ENCODE measurements at places on chromosomes 1 and 21. TPM values are rescaled to one million over a fixed set of nuclear protein-coding genes. Genes with fewer than 3 reads are reported as not detected.

The TNNT2 gene
- not detected for total RNA-seq

The VSIG8 gene
- not detected for total RNA-seq

The VTCN1 gene
- total RNA-seq, result not detected

The TSPEAR gene
- not detected for total RNA-seq

The SLFNL1 gene
- 0.30 TPM for total RNA-seq

The CDKN2C gene
- 12.6 TPM for total RNA-seq

The CACHD1 gene
- total RNA-seq, result 0.22 TPM

The PEA15 gene
- total RNA-seq, result 21.5 TPM

The DISP3 gene
- 1.2 TPM for total RNA-seq

The GORAB gene
- total RNA-seq, result 29.8 TPM

The KDM5B gene
- total RNA-seq, result 77.7 TPM

The ADAMTS1 gene
- total RNA-seq, result 0.32 TPM

The ANGPTL3 gene
- total RNA-seq, result not detected

The PYCR2 gene
- 51.6 TPM for total RNA-seq

The ACTL8 gene
- not detected for total RNA-seq

The TNFSF4 gene
- 2.9 TPM for total RNA-seq

The S1PR1 gene
- 191 TPM for total RNA-seq

The DENND2D gene
- total RNA-seq, result 83.8 TPM

The PCP4L1 gene
- total RNA-seq, result not detected

The KCNT2 gene
- not detected for total RNA-seq

The TMEM269 gene
- 1.1 TPM for total RNA-seq

The GJA4 gene
- not detected for total RNA-seq

The RHOU gene
- 1.6 TPM for total RNA-seq

The ASCL5 gene
- 0.27 TPM for total RNA-seq
